Globus pallidus (tissue), 1 donor: ENCODE measurements at places on chromosomes 3 and 15.

DNA sequence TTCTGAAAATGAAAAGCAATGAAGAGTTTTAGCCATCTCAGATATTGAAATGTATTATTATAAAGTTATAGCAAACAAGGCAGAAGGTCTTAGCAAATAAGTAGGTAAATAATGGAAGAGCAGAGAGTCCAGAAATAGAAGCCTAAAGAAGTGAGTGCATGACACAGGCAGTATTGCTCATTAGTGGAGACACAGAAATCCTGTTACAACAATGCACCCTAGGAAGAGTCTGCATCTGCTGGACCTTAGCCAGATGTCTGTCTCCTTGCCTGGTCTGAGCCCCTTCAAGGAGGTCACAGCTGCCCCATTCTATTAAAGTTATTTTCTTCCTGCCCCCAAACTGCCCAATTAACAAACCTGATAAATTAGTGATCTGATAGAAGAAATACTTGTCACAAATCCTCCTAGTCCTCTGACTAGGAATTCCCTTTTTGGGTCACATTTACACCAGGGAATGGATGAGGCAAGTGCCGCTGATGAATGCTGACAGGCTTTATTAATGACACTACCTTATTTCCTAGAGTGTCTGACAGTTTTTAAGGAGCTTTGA is 51.9 kb downstream of the HOMER2 start:
- DNase-seq = no peak

DNA sequence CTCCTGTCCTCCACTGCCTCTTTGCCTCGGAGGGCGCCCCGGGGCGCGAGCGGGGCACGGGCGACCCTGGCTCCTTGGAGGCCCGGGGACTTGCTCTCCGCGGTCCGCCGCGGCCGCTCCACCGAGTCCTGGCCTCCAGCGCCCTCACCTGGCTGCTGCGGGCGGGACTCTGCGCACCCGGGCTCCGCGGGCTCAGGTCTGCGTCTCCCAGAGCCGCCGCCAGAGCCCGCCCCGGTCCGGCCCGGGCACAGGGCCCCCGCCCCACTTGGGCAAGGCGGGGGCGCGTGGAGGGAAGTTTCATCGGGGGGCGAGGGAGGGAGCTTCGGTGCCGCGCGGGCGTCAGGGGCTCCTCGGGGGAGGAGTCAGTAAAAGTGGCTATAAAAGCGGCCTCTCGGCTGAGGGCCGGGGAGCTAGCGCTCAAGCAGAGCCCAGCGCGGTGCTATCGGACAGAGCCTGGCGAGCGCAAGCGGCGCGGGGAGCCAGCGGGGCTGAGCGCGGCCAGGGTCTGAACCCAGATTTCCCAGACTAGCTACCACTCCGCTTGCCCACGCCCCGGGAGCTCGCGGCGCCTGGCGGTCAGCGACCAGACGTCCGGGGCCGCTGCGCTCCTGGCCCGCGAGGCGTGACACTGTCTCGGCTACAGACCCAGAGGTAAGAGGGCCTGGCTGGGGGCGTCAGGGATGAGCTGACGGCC is at the start of gene CEMIP:
Gene CEMIP, plus strand, starts transcription at position 407 of the 694 bp plus-strand sequence. CDS start 94,510 bp downstream, outside the sequence.
- DNase-seq = peak; percentile 41

GRCh38 chr15:62975515-62975914 is 67.0 kb upstream of the TPM1 start:
- no peak for DNase-seq

- no peak for DNase-seq
These were observed 16.4 kb downstream of the MYL3 start for GRCh38 chr3:46846624-46847542.

DNA sequence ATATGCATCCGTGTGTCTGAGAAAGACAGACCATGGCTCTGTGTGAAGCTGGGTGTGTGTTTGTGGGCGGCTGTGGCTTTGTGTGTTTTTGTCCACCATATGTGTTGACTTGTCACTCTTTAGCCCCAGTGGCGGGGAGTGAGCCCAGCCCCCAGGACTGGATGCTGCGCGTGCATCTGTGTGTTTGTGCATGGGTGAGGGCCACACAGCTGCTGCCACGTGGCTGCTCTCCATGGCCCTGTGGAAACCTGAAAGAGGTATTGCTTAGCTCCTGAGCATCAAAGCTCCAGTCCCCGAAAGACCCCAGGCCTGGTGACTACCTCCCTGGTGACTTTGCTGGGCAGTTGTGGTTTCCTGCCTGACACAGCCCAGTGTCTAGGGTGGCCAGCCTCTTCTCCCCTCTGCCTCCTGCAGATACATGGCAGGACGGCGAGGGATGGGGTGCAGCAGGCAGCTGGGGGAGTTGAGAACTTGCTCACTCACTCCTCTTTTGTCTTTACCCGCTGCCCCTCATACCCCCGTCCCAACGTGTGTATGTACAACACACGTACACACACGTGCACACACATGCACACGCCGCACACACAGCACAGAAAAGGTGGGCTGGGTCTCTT is 6.5 kb downstream of the EPHB3 start:
- DNase-seq = no peak
